ENCODE measurements at places on chromosomes 1 and 21.

GRCh38 chr1:85577419-85578320 lies 2.9 kb upstream of the CCN1 start:
- no peak for DNase-seq

GRCh38 chr1:80633947-80634706 lies 1166.6 kb upstream of the ADGRL2 start:
- no peak for DNase-seq

DNA sequence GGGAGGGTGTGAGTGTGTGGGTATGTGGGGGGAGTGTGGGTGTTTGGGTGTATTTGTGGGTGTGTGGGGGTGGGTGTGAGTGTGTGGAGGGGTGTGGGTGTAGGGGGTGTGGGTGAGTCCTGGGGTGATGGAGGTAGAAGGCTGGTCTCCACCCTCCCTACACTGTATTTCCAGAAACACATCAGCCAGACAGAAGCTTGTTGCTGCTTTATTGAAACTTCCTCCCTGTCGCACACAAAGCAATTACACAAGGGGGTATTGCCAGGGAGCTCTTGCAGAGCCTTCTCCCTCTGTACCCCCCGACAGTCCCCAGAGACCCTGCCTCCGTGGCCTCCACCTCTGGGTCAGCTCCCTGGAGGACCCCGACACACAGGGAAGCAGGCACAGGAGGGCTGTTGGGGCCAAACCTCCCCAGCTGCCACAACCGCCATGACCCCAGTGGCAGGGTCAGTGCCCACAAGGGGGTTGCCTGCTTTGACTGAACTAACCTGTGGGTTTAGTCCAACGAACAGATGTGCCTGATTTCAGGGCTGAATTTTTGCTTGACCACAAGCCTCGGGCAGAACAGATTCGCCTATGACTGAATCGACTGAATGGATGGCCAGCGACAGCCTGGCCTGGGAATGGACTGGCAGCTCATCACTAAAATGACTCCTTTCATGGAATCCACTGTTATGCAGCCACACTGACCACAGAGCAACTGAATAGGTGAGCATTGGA lies 9.1 kb upstream of the MATN1 start:
- no peak for DNase-seq

GRCh38 chr1:236552096-236552495 lies 28.3 kb downstream of the LGALS8 start:
- no peak for DNase-seq

GRCh38 chr1:65066766-65067490 lies 81.1 kb upstream of the AK4 start:
- peak; percentile 65 for DNase-seq

DNA sequence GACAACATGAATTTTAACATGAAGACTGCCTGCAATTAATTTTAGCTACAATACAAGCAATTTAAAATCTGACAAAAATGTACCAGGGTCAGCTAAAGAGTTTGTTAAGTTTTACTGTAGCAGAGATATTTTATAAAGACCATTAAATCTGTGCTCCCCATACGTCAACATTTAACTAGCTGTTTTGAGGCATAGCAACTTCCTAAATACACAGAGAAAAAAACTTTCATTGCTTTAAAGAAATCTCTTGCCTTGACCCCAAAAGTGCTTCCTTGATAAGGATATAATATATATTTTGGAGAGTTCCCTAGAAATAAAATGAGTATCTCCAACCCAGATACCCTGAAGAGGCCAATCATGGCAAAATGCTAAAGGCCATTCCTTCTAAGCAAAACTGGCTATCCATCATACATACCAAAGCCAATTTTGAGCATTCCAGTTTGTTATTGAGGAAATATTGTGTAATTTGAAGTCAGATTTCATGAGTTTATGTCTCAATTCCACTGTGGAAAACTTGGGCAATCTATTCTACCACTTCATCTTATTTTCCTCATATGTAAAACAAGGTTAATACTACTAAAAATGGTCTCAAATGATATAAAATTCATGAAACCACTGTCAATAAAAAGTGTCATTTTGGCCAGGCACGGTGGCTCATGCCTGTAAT lies 19.1 kb downstream of the ASPM start:
- DNase-seq = peak; percentile 60

- DNase-seq = no peak
These were observed 70.8 kb downstream of the EPHB2 start for GRCh38 chr1:22781483-22781882.

DNA sequence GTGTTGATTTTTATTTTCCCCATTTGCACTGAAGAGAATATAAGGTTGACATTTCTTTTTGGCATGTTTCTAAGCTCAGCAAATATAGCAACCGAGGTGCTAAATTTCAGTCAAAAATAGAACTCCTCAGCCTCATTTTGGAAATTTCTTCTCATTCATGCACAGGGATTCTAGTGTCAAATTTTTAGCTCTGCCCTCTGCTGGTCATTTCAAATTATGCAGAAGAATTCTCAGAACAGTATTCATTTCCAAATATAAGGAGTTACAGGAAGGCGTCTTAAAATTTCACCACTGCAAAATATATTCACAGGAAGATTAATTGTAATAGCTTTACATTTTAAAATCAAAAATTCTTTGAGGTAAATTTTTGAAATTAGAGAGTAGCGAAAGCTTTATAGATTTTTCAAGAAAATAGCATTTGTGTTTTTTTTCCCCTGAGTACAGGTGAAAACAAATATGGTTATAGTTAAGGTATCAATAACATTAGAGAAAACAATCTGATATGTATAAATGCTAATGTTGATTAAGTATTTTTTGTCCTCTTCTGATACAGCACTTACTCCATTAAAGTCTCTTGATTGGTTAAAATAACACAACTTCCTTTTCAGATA lies 57.9 kb downstream of the FMN2 start:
- peak; percentile 60 for DNase-seq

- no peak for DNase-seq
These were observed 51.8 kb upstream of the GFI1 start for GRCh38 chr1:92538413-92539061.

Measured in fibroblast of skin of right quadriceps (primary cell).